ENCODE measurements at places on chromosomes 3 and 15. TPM values are rescaled to one million over a fixed set of nuclear protein-coding genes. Genes with fewer than 3 reads are reported as not detected.

DNA sequence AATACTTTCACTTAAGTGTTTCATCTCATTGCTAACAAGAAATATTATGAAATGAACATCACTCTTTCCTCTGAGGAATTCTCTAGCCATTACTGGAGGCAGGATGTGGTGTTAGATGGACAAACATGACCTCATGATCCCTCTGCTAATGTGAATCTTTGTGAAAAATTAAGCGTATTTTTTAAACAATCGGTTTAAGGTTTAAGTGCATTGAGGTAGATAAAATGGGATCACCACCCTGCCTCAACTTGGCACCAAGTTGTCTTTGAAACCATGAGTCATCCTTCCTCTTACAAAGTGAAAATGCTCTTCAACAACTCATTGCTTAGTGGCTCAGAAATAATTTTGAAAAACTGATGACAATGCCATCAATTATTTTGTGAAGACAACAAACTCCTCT, 76.0 kb upstream of the DCBLD2 start:
- H3K4me3 ChIP-seq: no peak overlapping the region
- DNase-seq: no peak
- peaks cover 3% of the 10 kb centered on the region for H3K27me3 ChIP-seq
- peaks cover 10% of the 10 kb centered on the region for H3K4me1 ChIP-seq

DNAH1 gene
- 14.0 TPM for total RNA-seq

DNA sequence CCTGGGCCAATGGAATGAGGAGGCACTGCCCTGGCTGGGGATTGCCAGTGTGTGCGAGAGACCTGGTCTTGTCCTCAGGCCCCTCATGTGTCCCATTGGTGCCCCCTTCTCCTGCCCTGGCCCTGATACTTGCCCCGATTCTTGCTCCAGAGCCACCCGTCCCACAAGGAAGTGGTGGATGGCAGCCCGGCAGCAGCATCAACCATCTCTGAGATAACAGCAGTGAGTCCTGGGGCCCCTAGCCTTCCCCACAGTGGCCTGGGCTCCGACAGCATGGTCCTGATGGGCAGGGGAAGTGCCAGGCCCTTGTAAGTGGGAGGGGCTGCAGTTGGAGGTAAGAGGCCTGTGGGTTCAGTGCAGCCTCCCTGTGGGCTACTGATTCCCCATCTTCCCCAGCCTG, 15.4 kb downstream of the VILL start:
- peaks cover 2% of the 10 kb centered on the region for H3K36me3 ChIP-seq
- no peak overlapping the region for H3K4me3 ChIP-seq
- no peak overlapping the region for H3K27ac ChIP-seq
- DNase-seq: no peak
- H3K4me1 ChIP-seq: peaks cover 20% of the 10 kb centered on the region

TMIE gene
- 0.53 TPM for total RNA-seq

DNA sequence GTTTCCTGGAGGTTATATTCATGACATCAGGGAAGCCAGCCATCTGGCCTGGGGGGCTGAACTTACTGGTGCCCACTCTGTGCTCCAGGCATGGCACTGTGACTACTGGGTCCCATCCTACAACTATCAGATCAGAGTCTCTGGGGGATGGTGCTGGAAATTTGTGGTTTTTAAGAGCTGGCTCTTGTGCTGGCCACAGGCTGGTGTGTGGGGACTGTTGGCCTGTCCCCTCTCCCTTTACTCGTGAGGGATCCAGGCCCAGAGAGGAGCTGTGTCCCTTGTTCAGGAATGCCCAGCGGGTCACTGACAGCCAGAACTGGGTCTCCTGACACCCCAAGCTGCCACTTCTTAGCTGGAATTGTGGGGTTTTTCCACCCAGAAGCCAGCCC, 44.5 kb upstream of the SEC22A start:
- peak overlapping the region; percentile 7 for H3K4me3 ChIP-seq
- peaks cover 19% of the 10 kb centered on the region for H3K4me1 ChIP-seq
- peaks cover 10% of the 10 kb centered on the region for H3K36me3 ChIP-seq
- DNase-seq: no peak

STAC gene
- total RNA-seq: 1.2 TPM

DNA sequence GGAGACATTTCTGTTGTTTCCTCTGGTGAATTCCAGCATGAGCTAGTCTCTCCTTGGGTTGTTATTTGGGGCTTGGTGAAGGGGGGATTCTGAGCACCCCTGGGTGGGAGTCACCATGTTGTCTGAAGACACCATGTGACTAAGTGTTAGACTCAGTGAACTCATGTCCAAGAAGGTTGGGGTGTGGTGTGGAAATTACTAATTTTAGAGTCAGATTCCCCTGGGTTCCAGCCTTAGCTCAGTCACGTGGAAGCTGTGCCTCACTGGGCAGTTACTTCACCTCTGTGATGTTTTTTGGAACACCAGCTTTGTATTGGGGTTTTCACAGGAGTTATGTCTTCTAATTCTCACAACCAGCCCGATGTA, 171.5 kb downstream of the RPLP1 start:
- peaks cover 62% of the 10 kb centered on the region for H3K27me3 ChIP-seq
- no peak overlapping the region for H3K4me3 ChIP-seq
- peaks cover 5% of the 10 kb centered on the region for H3K36me3 ChIP-seq
- H3K27ac ChIP-seq: no peak overlapping the region
- H3K4me1 ChIP-seq: peaks cover 5% of the 10 kb centered on the region
- no peak for DNase-seq

GRCh38 chr3:62143843-62144450, 229.4 kb downstream of the FEZF2 start:
- H3K4me1 ChIP-seq: peaks cover 24% of the 10 kb centered on the region
- H3K4me3 ChIP-seq: no peak overlapping the region
- no peaks in the 10 kb centered on the region for H3K27me3 ChIP-seq
- no peak for DNase-seq

ESYT3 gene
- 3.5 TPM for total RNA-seq

- H3K4me1 ChIP-seq: peaks cover 52% of the 10 kb centered on the region
- peak overlapping the region; percentile 55 for H3K4me3 ChIP-seq
- H3K27ac ChIP-seq: peak overlapping the region; percentile 93
Measured at GRCh38 chr3:177357352-177358090, 160.2 kb upstream of the TBL1XR1 start.

GRCh38 chr3:141851411-141851810, 25.0 kb upstream of the ATP1B3 start:
- H3K4me1 ChIP-seq: no peaks in the 10 kb centered on the region
- DNase-seq: no peak
- peaks cover 4% of the 10 kb centered on the region for H3K27me3 ChIP-seq
- no peak overlapping the region for H3K27ac ChIP-seq

GRCh38 chr3:58659051-58659675, 7.4 kb downstream of the FAM3D start:
- H3K4me3 ChIP-seq: no peak overlapping the region
- DNase-seq: no peak
- H3K27ac ChIP-seq: no peak overlapping the region
- H3K36me3 ChIP-seq: no peaks in the 10 kb centered on the region
- peaks cover 29% of the 10 kb centered on the region for H3K27me3 ChIP-seq
- peaks cover 6% of the 10 kb centered on the region for H3K4me1 ChIP-seq

DNA sequence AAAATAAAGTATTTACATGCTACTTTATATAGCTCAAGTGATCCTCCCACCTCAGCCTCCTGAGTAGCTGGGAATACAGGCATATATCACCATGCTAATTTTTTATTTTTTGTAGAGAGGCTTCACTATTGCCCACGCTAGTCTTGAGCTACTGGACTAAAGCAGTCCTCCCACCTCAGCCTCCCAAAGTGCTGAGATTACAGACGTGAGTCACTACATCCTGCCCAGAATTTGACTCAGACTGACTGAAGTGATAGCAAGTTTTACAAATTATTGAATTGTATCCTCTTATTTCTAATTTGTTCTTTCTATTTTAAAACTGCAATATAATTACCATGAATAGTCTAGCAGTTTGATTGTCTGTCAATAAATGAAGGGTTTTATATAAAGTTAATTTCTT, 210.3 kb upstream of the CGNL1 start:
- H3K4me1 ChIP-seq: peaks cover 7% of the 10 kb centered on the region
- no peak for DNase-seq
- no peak overlapping the region for H3K27ac ChIP-seq
- no peaks in the 10 kb centered on the region for H3K27me3 ChIP-seq
- no peak overlapping the region for H3K4me3 ChIP-seq

DNA sequence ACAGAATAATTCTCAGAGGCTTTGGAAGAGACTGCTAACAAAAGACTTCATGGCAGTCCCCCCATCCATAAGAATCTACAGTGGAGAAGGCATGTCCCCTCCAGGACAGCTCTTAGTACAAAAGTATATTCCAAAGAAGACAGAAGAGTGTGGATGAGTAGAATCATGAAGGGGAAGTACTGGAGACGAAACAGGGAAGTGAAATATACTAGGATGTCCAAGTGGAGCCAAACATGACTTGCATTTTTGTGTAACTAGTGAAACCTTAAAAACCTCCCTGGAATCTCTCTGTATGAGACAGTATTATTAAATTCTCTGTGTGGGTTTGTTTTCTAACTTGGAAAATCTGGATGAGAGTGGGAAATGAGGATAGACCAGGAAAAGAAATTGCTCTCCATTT, 312.4 kb downstream of the RSL24D1 start:
- peaks cover 4% of the 10 kb centered on the region for H3K36me3 ChIP-seq
- no peak for DNase-seq
- no peaks in the 10 kb centered on the region for H3K4me1 ChIP-seq

DNA sequence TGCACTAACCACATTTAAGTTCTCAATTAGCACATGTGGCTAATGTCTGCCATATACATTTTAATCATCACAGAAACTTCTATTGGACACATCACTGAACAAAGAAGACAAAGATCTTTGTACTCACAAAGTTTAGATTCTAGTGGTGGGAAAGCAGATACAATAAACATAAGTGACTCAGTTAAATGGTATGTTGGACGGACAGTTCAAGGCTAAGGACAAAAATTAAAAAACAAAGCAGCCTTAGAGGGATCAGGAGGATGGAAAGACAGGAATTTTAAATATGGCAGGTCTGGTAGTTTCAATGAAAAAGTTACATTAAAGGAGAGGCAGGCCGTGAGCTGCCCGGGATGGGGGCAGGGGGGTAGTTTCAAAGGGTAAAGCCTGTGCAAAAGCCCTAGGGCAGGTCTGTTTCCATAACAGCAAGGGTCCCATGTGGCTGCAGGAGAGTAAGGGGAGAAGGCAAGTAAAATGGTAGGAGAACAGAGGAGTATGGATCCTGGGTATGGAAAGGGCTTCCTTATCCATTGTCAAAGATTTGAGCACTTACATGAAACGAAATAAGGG, 220.7 kb downstream of the FHIT start:
- no peaks in the 10 kb centered on the region for H3K4me1 ChIP-seq
- no peak for DNase-seq

DNA sequence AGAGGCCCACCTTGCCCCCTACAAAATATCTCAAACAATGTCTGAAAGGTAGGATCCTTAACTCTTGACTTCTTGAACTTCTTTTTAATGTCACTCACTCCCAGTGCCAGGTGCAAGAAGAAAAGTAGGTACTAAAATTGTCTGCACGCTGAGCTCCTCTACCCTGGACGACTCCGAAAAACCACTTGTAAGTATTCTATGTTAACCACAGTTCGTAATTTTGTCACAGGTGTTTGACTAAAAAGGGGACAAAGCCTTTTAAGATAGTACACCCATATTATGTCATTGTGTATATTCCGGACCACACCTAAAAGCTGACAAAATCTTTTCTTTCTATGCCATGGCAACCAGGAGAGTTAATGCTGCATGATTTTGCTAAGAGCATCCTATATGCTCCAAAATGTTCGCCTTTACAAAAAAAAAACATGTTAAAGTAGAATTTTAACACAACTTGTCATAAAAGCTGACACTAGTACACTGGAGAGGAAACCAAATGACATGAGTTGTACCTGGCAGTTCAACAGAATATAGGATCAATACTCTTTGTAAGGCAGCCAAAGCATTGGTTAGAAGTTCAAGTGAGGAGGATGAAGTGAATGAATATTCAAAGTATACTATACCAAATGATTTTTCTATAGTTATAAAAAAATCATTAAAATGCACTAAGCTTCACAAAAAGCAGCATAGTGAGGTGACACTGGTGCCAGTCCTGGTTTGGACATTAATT, 210.5 kb downstream of the FOXP1 start:
- H3K36me3 ChIP-seq: peaks cover 2% of the 10 kb centered on the region
- no peaks in the 10 kb centered on the region for H3K27me3 ChIP-seq
- no peak overlapping the region for H3K4me3 ChIP-seq
- H3K27ac ChIP-seq: peak overlapping the region; percentile 18
- peaks cover 39% of the 10 kb centered on the region for H3K4me1 ChIP-seq
- DNase-seq: no peak

VEPH1 gene
- total RNA-seq: 12.3 TPM

TMCO5A gene
- not detected for total RNA-seq

DNA sequence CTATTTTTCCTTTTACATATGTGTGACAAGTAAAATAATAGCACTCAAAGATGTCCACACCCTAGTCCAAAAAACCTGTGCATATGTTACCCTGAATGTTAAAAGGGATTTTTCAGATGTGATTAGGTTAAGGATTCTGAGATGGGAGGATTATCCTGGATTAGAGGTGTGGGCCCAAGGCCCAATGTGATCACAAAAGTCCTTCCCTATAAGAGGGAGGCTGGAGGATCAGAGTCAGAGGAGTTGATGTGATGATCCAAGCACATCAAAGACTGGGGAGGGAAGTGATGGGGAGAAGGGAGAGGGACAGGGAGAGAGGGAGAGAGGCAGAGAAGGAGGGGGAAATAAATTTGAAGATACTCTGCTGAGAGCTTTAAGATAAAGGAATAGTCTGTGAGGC, 512.6 kb downstream of the PLOD2 start:
- H3K36me3 ChIP-seq: no peaks in the 10 kb centered on the region
- H3K4me1 ChIP-seq: peaks cover 2% of the 10 kb centered on the region
- H3K27me3 ChIP-seq: no peaks in the 10 kb centered on the region
- H3K4me3 ChIP-seq: no peak overlapping the region
- H3K27ac ChIP-seq: peak overlapping the region; percentile 23

DNA sequence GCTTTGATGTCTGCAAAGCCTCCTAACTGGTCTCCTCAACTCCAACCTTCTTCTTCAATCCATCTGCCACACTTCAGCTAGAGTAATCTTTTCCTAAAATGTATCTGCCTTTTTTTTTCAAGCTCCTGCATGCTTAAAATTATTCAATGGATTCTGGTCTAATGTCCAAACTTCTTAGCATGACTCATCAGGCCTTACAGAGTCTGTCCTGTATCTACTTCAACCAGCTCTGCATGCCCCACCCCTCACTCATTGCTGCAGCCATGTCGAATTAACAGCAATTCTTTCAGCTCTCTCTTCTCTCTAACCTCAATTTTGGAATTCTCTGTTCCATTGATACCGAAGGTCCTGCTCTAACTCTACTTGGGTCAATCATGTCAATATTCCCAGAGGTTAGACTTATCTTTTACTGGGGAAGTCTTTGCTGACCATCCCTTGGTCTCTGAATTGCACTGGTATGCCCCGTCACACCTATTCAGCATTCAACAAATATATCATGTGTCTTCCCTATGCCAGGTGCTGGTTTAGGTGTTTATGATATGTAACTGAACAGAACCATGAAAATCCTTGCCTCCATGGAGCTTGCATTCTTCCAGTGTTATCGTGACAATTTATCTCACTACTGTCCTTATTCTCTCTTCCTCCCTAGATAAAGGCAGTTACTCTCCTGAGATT, 88.5 kb upstream of the NANOGP8 start:
- no peaks in the 10 kb centered on the region for H3K4me1 ChIP-seq
- no peaks in the 10 kb centered on the region for H3K27me3 ChIP-seq
- no peak overlapping the region for H3K4me3 ChIP-seq
- no peak for DNase-seq
- H3K27ac ChIP-seq: no peak overlapping the region

- peak; percentile 15 for DNase-seq
- H3K36me3 ChIP-seq: no peaks in the 10 kb centered on the region
- H3K4me1 ChIP-seq: peaks cover 6% of the 10 kb centered on the region
- H3K27ac ChIP-seq: no peak overlapping the region
- peak overlapping the region; percentile 62 for H3K4me3 ChIP-seq
Measured at GRCh38 chr15:97652700-97653167, 307.8 kb upstream of the ARRDC4 start.

- H3K36me3 ChIP-seq: no peaks in the 10 kb centered on the region
- no peak for DNase-seq
- no peak overlapping the region for H3K4me3 ChIP-seq
Measured at GRCh38 chr3:146650691-146651442, 45.7 kb upstream of the PLSCR5 start.

CCDC39 gene
- total RNA-seq: 0.22 TPM

All from progenitor cell of endocrine pancreas (in vitro differentiated cells).